H54 (cell line): ENCODE measurements at places on chromosomes 12 and 14.
A peak's percentile ranks its signal among the peaks of the same experiment; 100 is the strongest.

DNA sequence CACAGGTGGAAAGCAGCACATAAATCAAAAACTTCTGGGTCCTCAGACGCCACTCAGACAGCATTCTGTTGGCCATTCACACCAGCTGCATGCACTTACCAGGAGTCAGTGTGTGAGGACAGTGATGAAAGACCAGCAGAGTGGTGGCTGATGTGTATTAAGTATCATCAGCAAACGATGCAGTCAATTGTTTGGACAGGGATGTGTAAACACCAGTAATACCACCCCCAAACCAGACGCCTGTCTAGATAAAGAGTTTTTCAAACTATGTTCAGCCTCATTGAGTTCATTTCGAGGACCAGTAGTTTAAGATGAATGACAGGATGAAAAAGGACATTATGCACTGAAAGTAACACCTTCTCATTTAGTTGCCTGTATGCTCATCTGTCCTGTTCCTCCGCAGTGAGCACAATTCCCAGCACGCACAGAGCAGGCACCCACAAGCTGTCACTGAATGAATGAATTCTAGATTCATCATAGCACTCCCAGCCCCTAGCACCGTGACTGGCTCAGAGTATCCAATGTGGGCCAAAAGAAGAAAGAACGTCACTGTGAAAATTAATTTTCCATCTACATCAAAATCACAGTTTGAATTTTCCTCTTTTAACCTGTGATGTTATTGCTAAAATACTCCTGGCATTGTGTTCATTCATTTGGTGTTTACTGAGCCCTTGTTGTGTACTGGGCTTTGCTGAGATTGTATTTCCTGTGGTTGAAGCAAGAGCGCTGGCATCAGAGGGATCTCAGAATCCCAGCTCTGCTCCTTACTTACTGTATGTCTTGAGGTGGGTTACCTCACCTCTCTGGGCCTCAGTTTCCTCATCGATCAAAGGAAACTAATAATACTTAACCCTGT is 124.8 kb upstream of the NOS1 start:
- no peak for DNase-seq

- DNase-seq: no peak
Measured at GRCh38 chr14:89674936-89675335, 257.9 kb upstream of the FOXN3 start.

- peak; percentile 44 for DNase-seq
Measured at GRCh38 chr12:15928346-15928745, 17.2 kb downstream of the DERA start.

GRCh38 chr12:26530461-26530860 is 302.5 kb downstream of the ITPR2 start:
- DNase-seq: no peak

- DNase-seq: no peak
Measured at GRCh38 chr12:73892201-73892600, 645.4 kb upstream of the ATXN7L3B start.

DNA sequence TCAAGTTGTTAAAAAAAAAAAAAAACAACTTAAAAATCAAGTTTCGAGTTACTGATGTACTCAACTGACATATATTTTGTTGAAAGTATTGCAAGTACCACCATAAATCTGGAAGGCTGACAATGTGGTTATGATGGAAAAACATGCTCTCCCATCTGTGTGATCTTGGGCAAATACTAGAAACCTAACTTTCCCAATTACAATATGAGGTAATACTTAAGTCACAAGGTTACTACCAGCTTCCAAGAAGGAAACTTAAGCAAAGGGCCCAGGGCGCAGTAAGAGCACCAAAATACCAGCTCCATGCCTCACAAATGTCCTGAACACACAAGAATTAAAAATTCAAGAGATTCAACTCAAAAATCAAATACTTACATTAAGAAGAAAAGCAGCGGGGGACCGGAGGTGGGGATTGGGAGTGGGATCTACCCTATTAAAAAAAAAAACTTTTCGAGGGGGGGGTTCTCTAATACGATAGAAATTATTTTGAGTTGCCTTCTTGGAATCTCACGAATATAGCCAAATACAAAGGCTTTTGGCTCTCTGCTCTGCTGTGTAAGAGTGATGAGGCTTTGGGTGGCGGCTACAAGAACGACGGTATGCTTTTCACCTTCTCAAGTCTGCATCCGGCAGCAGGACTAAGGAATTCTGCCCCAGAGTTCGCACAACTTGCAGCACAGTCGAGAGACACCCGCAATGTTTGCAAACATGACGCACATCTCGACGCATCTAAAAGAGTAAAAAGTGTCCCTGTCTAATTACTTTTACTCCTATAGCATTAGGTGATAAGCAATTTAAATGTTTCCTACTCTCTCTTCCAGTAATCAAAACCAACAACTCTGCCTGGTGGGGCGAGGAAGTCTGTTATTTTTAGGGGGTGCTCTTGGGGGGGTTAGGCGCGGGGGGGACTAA is 1.1 kb downstream of the SAV1 start:
- DNase-seq: no peak

GRCh38 chr14:105486163-105486973 is at the start of gene CRIP1:
TSS of gene CRIP1 (plus strand) at chr14:105486886. CDS start at chr14:105487260, 374 bp downstream.
- no peak for DNase-seq

DNA sequence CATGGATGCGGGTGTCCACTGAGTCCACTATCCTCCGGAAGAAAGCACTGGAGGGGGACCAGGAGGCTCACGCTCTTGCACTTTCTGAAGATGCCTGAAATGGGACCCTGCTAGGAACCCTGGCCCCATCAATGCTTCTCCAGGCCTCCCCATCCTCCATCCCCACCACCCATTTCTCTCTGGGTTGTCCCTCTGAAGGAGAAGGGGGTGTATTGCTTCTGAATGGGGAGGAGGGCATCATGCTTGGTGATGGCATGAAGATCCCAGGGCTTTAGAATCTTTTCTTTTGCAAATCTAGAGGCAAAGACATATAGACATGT is 681 bp upstream of the JPH4 start:
- DNase-seq: no peak
